ENCODE measurements at places on chromosomes 12 and 14.

- DNase-seq, result no peak
Measured at GRCh38 chr12:56778756-56779155, 15.6 kb downstream of the HSD17B6 start.

- DNase-seq, result peak; percentile 79
Measured at GRCh38 chr12:114508529-114509129, 102.7 kb upstream of the TBX5 start.

- DNase-seq, result peak; percentile 95
Measured at GRCh38 chr14:94598816-94599655, 13.2 kb upstream of the SERPINA3 start.

- peak; percentile 51 for DNase-seq
Measured at GRCh38 chr14:24837280-24838046, 203.5 kb upstream of the GZMB start.

GRCh38 chr12:104588047-104588920 is 131.5 kb downstream of the CHST11 start:
- DNase-seq, result peak; percentile 83

- no peak for DNase-seq
Measured at GRCh38 chr12:55829967-55830600, 697 bp upstream of the DNAJC14 start.

DNA sequence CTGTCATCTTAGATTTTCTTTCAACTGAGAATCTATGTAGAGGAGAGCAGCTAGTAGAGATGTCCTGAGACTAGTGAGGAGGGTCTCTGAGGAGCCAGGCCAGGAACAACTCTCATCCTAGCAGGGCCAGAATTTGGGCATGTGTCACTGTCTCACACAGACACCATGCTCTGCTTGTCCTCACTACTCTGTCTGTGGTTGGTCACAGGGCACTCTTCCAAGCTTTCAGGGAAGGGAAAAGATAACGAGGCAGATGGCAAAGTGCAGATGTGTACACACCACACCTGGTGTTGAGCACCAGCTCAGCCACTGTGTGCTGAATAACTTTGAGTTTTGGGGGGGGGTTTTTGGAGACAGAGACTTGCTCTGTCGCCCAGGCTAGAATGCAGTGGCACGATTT is 2.5 kb downstream of the SSPN start:
- DNase-seq, result no peak
